ENCODE measurements at places on chromosomes 11 and 22.

- DNase-seq: no peak
Measured at GRCh38 chr22:35728639-35729308, 11.1 kb downstream of the APOL5 start.

DNA sequence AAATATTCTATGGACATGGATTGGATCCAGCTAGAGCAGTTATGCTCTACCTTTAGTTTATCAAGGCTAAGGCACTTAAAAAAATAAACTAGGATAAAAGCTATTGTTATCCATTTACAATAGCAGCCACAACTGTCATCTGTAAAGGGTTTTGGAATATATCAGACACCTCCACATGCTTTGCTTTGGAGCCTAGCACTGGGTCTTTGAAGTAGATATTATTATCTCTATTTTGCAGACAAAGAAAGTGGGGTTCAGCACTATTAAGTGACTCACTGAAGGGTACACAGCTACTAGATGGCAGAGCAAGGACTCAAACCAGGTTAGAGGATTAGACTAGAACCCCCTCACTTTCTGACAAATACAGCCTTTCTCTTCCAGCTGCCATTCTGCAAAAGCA, 82.0 kb downstream of the KCNJ1 start:
- DNase-seq: no peak

GRCh38 chr11:134562941-134563471, 151.0 kb upstream of the B3GAT1 start:
- DNase-seq: no peak

- no peak for DNase-seq
Measured at GRCh38 chr11:116773203-116774097, 663 bp upstream of the BUD13 start.

DNA sequence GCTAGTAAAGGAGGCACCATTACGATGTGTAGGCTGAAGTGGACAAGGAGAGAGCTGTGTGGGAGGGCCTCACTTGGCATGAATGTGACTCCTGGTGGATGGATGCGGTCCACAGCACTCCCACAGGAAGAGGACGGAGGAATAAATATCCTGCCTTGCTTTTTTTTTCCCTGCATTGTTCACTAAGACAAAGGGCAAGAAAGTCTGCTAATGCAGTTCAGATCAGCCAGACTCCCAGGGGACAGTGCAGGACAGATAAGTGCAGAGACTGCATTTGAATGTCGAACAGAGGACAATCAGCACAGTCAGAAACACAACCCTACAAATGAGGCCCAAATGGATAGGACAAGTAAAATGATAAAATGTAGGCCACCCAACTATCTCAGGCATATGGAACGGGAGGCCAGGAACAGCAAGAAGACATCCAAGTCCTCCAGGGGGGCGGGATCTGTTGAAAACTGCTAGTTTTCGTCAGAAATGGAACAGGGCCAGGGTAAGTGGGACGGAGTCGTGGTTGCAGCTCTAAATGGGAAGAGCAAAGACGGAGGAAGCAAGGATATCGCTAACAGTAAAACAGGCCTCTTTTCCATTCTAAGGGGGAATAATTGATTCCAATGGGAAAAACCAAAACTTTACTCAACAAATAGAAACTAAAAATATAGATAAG, 25.2 kb upstream of the OR8B8 start:
- DNase-seq: no peak

DNA sequence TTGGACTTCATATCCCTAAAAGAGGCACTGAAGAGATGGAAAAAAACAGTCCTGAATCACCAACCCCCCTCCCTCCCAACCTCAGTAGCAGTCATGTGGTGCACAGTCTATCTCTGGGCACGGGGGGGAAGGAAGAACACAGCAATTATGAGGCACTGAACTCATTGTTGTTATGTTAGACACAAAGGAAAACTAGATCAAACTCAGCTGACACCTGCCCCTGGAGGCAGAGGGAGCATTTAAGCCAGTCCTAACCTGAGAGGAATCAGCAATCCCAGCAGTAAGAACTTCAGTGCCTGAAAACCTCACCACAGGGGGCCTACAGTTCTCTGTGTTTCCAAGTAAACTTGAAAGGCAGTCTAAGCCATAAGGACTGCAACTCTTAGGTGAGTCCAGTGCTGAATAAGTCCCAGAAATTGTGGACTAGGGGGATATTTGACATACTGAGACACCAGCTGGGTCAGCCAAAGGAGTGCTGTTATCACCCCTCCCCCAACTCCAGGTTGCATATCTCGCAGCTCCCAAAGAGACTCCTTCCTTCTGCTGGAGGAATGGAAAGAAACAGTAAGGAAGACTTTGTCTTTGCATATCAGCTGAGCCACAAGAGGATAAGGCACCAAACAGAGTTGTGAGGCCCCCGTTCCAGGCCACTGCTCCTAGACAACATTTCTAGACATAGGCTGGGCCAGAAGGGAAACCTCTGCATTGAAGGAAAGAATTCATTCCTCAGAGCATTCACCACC, 72.5 kb downstream of the GLYATL1 start:
- DNase-seq: peak; percentile 50

GRCh38 chr22:39408807-39409206, 9.2 kb downstream of the TAB1 start:
- DNase-seq: no peak

- DNase-seq: no peak
Measured at GRCh38 chr11:15674756-15675155, 560.0 kb downstream of the INSC start.

DNA sequence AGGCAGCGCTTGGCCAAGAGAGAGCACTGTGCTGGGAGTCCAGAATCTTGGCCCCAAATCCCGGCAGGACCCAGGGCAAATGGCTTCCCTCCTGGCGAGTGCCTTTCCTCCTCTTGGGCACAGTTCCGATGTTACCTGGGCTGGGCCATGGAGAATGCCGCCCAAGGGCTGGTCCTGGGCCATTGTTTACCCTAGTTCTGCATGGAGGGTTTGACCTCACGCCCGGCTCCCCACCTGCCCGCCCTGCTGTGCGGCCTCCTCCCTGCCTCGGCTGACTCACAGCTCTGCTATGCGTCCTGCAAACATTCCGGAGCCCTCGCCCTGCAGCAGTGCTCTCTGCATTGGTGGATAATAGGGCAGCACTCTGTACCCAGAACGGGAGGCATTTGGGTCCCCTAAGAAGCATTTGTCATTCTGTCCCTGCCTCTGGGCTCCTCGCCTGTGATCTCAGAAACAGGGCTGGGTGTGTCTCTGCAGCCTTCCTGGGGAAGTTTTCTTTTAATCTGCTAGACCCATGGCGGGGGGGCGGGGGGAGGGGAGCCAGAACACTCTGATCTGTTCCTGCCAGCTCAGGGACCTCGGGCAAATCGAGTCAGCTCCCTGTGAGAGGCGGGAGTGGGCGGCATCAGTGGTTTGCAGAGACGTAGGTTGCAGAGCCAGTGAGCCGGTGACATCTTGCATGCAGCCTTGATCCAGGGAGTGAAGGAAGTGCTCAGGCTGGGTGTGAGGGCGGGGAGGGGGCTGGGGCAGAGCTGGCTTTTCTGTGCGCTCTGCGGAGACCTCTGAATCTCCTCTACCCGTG, 32.9 kb upstream of the SMIM38 start:
- peak; percentile 74 for DNase-seq

DNA sequence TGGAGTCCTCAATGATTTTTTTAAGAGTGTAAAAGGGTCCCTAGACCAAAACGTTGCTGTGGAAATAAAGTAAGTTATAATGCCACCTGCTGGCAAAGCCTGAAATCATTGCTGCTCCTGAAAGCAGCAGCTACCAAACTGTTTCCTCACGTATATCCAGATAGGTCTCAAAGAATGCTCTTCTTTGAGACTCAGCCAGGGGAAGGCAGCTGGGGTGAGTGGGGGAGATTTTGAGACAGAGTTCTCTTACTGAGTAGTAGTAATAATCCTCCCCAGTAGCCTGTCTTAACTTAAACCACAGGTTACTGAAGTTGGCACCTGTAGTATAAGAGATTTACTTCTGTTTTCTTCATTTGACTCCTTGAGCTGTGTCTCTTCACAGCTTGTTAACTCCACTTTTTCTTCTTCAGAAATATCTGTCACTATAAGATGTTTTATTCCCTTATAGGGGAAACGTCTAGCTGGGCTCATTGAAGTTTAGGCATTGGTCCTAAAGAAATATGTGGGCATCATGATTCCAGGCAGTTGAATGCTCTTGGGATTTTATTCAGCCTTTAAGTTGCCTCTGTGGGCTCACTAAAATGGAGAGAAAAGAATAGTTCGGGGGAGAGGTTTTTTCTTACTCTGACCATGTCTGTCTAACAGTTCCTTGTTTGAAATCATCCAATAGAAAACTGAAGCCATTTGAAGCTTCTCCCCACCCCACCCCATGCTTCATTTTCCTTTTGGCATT, 77.9 kb downstream of the BTBD10 start:
- DNase-seq: peak; percentile 18

- no peak for DNase-seq
Measured at GRCh38 chr11:11931461-11932055, 76.9 kb downstream of the DKK3 start.

- DNase-seq: no peak
Measured at GRCh38 chr22:17972385-17973191, 51.8 kb downstream of the MICAL3 start.

All from iPS DF 6.9 (cell line).